ENCODE measurements at places on chromosomes 3 and 15.

- DNase-seq: no peak
Observed at GRCh38 chr15:41105348-41106334, 10.4 kb downstream of the INO80 start.

DNA sequence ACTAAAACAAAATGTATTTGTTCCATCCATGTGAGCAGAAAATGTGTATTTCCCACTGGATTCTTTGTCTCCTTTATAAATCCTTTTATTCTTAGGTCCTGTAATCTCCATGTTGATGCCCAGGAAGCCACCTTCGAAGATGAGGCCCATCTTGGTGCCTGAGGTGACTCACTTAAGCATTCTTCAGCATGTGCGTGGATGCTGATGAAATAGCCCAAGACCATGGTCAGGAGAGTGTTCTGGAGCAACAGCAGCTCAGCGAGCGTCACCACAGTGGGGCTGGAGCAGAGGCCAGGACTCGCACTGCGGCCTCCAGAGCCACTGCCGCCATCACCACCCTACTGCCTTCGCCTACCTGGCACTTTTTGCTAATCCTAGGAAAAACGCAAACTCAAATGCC is 520.9 kb downstream of the FHIT start:
- no peak for DNase-seq

DNA sequence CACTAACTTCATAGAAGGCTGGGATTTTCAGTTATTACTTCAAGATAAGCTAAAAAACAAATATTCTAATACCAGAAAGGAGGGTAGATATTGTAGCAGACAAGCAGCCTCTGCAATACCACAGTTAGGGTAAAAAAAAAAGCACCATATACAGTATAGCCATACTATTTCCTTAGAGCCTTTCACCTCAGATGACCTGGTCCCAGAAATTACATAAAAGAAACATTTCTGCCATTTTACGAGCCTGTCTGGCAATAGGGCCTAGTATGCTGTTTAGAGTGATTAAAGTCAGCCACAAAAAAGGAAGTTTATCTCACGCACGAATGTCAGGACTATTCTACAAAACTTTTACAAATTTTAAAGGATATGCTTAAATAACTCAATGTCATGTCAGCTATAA is 1016.6 kb downstream of the PLOD2 start:
- DNase-seq: no peak

DNA sequence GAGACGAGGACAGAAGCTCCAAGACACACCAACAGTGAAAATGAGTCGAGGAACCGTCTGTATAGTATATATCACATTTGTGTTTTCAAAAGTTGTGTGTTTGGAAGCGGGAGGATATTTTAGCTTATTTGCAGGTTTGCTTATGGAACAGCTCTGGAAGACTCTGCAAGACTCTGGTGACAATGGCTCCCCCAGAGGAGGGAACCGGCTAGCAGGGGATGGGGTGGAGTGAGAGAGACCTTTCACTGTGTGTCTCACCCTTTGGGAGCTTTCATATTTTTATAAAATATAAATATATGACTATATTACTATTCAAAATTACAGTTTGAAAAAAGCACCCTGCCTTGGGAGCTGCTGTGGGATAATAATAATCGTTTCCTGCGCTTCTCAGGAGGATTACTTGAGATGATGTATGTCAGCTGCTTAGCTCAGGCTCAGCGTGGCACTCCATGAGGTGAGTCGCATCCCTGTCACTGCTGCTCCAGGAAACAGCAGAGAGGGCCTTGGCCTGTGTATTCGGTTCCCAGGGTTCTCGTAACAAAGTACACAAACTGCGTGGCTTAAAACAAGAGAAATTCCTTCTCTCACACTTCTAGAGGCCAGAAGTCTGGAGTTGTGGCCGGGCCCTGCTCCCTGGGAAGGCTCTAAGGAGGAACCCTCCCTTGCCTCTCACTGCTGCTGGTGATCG is 183.9 kb downstream of the FAM43A start:
- DNase-seq: no peak

- no peak for DNase-seq
Observed at GRCh38 chr3:77620009-77620408, 580.1 kb downstream of the ROBO2 start.

DNA sequence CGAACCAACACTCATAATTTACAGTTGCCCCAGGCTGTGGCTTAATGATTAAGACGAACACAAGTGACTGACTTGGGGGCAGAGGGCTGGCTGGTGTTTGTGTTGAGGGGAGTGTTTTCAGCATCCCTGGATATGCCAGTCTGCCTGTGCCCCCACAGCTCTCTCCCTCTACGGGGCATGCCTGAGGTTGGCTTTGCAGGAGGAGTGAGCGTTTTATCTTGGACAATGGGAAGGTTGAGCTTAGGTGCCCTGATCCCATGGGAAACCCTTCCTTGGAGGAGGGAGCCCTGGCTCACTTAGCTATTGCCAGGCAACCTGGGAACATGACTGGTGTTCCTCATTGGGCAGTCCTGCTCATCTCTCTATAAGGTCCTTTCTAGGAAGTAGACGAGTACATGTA is 17.6 kb downstream of the FAM107A start:
- no peak for DNase-seq

GRCh38 chr3:155629056-155629455 is 115.8 kb downstream of the PLCH1 start:
- no peak for DNase-seq

GRCh38 chr3:113005611-113006010 is 14.8 kb downstream of the GTPBP8 start:
- no peak for DNase-seq

- DNase-seq: no peak
Observed at GRCh38 chr15:59282515-59283337, 76.1 kb downstream of the LDHAL6B start.

DNA sequence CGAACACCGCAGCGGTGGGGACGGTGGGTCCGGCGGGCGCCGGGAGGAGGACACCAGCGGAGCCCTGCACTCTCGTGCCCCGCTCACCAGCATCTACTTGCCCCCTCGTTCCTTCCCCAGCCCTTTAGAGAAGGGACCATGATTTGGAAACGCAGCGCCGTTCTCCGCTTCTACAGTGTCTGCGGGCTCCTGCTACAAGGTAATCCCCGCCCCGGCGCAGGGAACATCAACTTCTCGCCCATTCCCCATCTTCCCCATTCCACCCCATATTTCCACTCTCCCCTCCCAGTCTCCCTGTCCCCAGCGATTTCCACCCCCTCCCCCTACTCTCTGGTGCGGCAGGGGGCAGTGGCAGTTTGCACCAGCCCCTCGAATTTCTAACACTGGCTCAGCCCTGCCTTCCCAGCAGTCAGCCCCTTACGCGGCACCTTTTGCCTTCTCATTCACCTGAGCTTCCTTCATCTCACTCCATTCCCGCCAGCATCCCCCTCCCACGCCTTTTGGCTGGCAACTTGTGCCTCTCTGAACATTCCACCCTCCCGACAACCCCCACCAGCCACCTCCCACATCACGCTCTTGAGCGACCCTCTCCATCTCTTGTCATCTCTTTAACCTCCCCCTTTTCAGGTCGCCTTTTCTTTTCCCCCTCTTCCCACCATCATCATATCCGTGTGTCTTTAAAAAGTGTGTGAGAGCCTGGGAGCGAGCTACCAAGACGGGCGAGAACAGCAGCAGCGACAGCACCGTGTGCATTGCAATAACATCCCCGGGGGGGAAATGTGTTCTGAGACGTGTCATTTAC is 882 bp downstream of the CADM2 start:
- DNase-seq: no peak

- DNase-seq: peak; percentile 5
Observed at GRCh38 chr3:49644684-49645083, 29.5 kb upstream of the APEH start.

DNA sequence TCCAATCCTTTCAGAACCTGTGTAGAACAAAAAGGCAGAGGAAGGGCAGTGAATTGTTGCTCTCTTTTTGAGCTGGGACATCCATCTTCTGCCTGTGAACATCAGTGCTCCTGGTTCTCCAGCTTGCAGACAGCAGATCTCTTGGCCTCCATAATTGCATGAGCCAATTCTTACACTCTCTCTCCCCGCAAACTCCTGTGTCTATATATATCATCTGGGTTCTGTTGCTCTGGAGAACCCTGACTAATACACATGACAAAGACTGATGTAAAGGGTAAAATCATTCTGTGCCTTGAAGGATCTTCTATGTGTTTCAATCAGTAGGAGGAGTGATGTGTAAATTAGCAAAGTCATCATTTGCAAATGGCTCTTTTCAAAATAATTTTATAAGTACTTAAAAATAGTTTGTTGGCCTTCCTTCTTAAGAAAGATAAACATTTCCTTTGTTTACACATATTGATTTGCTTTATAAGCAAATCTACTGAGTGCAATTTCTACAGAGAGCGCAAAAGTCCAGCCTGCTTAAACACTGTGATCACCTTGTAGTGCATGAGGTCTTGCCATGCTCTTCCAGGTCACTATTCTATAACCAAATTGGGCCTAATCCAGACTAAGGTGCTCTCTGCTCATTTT is 154.9 kb upstream of the ANKRD28 start:
- DNase-seq: peak; percentile 84

GRCh38 chr3:59106085-59106648 is 56.3 kb upstream of the CFAP20DC start:
- DNase-seq: no peak

- peak; percentile 59 for DNase-seq
Observed at GRCh38 chr3:170233530-170233929, 11.3 kb downstream of the PRKCI start.

GRCh38 chr15:88479169-88479568 is 11.7 kb downstream of the MRPS11 start:
- no peak for DNase-seq

GRCh38 chr3:2023959-2024358 is 74.7 kb upstream of the CNTN4 start:
- no peak for DNase-seq

GRCh38 chr3:141105828-141106628 is 54.9 kb downstream of the SPSB4 start:
- peak; percentile 92 for DNase-seq

DNA sequence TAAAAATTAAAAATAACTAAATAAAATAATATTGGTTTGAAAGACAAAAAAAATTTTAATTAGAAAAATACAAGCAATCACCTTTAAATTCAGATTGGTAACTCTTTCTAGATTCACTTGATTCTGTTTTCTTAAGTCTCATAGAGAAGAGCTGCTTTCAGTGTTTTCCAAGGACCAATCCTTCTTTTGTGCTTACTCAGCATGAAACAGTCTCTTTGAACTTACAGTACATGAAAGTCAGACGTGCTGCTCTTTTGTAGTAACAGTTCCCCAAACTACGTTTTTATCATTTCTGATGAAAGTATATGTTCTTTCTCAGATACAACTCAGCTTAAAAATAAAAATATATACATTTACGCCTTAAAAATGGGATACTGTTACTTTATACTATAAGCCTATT is 171.9 kb upstream of the CCDC54 start:
- no peak for DNase-seq

All from osteoblast (primary cell).